HCT116 (cell line): ENCODE measurements at places on chromosomes 13 and 19. TPM values are rescaled to one million over a fixed set of nuclear protein-coding genes. Genes with fewer than 3 reads are reported as not detected.

TLE2 gene
- total RNA-seq = 35.6 TPM

JAK3 gene
- 5.7 TPM for total RNA-seq

FFAR1 gene
- total RNA-seq = not detected

USHBP1 gene
- 0.15 TPM for total RNA-seq

CGB3 gene
- not detected for total RNA-seq

C19orf85 gene
- total RNA-seq = 0.34 TPM

ZNF497 gene
- 5.1 TPM for total RNA-seq

CEACAM16 gene
- not detected for total RNA-seq
